ENCODE measurements at places on chromosomes 4 and X.

- no peak for DNase-seq
These were observed 117.6 kb downstream of the STK32B start for GRCh38 chr4:5168891-5169290.

DNA sequence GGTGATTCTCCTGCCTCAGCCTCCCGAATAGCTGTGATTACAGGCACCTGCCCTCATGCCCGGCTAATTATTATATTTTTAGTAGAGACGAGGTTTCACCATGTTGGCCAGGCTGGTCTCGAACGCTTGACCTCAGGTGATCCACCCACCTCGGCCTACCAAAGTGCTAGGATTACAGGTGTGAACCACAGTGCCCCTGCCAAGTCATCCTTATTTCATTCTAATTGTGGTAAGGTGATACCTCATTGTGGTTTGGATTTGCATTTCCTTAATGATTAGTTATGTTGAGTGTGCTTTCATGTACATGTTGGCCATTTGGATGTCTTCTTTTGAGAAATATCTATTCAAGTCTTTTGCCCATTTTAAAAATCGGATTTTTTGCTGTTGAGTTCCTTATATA, 93.0 kb downstream of the USP9X start:
- no peak for DNase-seq

DNA sequence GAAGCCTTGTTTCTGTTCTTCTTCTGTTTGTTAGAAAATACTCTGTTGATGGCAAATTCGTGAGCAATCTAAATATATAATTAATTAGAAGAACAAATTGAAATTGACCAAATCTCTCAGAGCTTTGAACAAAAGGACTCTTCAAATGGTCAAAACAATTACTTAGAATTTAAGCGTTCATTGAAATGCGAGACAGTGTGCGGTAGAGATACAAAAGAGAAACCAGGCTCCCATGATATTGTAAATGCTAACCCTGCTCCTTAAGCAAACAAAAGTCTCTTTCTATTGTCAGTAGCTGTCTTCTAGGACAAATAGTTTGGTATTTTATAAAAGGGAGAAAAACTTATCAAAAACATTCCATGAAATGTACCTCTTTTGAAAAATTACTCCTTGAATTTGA, 453.4 kb upstream of the MAGEB2 start:
- no peak for DNase-seq

DNA sequence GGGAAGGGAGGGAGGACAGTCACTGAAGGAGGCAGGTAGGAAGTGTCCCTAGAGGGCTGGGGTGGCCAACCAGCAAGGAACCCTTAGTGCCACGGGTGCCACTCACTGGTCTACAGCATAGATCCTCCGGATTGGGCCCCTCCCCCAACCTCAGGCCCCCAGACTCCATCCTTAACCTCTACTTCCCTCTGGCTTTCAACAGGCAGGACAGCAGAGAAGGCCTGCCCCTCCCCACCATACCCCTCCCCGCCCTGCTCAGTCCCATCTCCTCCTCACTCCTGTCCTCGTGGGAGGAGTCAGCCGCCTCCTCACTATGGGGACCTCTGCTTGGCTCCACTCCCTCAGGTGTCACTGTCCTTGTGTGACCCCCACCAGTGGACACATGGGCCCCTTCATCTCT, 77.7 kb upstream of the PSAPL1 start:
- DNase-seq = no peak

GRCh38 chrX:154459832-154460231, 1.8 kb downstream of the PLXNA3 start:
- DNase-seq = no peak

DNA sequence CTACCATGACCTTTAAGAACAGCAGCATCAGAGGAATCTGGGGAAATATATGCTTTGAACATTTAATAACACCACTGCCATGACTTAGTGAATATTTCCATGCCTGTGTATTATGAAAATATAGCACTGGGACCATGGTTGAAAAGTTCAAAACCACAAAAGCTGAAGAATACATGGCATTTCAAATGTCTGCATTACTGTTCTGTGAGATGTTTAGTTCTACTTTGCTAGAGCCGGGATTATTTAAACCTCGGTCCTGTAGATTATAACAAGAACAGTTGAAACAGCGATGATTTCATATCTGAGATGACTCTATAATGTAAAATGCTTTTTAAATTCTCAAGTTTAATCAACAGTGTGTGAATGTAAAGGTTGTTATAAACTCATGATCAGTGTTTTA, 126.7 kb upstream of the AGA start:
- DNase-seq = no peak

DNA sequence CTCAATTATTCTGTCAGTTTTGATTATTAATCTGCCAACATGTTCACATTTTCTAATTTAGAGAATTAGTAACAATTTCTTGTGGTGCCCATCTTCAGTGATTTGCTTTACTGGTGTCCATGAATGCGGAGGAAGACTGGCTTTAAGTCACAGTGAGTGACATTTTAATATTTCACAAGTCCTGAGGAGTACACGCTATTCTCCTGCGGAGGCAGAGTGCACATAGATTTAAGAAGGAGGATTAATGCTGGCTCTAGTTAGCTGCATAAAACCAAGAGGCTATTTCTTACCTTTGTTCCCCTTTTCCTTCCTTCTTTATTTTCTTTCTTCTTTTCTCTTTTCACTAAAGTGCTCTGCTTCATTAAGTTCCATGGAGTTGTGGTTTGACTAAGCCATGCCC, 495.2 kb upstream of the IGFBP7 start:
- no peak for DNase-seq
